ENCODE measurements at places on chromosomes 5 and 9. TPM values are rescaled to one million over a fixed set of nuclear protein-coding genes. Genes with fewer than 3 reads are reported as not detected.
A peak's percentile ranks its signal among the peaks of the same experiment; 100 is the strongest.

The BTNL8 gene
- 141 TPM for total RNA-seq

GRCh38 chr5:81425569-81425968 lies 31.6 kb upstream of the ACOT12 start:
- DNase-seq, result no peak

The LHX6 gene
- 4.0 TPM for total RNA-seq

DNA sequence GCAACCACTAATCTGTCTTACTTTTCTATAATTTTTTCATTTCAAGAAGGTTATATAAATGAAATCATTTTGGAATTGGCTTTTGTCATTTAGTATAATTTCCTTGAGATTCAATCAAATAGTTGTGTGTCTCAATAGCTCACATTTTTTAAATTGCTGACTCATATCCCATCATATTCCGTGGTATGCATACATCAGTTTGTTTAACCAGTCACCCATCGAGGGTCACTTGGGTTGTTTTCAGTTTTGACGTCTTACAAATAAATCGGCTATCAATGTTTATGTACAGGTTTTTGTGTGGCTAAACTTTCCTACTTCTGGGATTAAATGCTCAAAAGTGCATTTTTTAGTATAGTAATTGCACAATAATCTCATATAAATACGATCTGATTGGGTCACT lies 185.5 kb downstream of the TAF11L14 start:
- no peak for DNase-seq

DNA sequence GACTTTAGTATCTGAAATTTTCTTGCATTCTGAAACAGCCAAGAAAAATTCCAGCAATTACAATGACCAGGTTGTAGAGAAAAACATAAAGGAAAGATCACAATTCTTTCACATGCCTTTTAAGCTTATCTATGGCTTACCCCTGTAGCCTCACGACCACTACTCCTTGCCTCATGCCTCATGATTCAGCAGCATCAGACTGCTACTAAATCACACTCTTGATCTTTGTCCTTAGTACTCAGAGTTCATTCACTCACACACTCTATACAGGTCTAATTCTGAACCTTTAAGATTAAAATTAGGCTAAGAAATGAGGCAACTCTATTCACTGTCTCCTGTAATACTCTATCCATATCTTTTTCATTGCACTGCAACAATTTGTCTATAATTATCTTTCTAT lies 415.1 kb downstream of the MLLT3 start:
- no peak for DNase-seq

The ZNF883 gene
- not detected for total RNA-seq

The SCGB3A2 gene
- total RNA-seq, result not detected

DNA sequence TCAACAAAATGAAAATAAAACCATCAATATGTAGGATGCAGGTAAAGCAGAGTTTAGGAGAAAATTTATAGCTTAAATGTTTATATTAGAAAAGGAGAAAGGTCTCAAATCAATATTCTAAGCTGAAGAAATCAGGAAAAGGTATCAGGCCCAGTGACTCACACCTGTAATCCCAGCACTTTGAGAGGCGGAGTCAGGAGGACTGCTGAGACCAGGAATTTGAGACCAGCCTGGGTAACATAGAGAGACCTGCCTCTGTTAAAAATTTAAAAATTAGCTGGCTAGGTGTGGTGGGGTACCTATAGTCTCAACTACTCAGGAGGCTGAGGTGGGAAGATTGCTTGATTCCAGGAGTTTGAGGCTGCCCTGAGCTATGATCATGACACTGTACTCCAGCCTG lies 32.2 kb downstream of the CCDC69 start:
- no peak for DNase-seq

GRCh38 chr5:80763211-80763610 lies 108.4 kb upstream of the DHFR start:
- no peak for DNase-seq

DNA sequence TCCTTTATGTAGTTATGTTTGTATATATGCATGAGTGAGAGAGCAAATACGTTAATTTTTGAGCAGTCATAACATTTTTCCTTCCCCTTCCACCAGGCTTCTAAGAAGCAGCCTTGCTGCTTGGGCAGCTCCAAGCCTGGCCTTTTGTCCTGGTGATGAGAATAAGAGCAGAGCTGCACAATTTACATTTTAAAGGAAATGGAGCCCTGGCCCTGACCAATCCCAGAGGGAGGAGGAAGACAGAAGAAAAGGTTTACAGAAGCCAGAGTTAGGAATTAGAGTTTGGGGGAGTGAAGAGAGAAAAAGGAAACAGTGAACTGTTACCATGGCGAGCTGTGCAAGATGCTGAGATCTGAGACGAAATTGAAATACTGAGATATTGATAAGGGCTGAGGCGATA lies 25.3 kb upstream of the EFNA5 start:
- DNase-seq, result no peak

DNA sequence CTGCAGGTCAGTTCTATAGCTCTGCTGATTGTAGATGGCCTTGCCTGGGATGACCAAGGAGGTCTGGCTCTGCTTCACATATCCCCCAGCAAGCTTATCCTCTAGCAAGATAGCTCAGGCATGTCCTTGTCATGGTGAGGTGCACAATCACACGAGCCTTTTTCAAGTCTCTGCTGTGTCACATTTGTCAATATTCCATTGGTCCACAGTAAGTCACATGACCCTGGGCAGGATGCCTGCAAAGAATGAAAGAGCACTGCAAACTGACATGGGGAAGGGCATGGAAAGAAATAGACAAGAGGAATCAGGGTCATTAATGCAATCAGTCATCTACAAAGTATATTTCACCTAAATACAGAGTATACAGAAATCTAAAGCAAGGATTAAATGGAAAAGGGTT lies 142.0 kb downstream of the RORB start:
- DNase-seq, result no peak

The ADAMTS6 gene
- total RNA-seq, result 2.5 TPM

- DNase-seq, result peak; percentile 85
Measured at GRCh38 chr5:172958331-172959046, 735 bp upstream of the RPL26L1 start.

DNA sequence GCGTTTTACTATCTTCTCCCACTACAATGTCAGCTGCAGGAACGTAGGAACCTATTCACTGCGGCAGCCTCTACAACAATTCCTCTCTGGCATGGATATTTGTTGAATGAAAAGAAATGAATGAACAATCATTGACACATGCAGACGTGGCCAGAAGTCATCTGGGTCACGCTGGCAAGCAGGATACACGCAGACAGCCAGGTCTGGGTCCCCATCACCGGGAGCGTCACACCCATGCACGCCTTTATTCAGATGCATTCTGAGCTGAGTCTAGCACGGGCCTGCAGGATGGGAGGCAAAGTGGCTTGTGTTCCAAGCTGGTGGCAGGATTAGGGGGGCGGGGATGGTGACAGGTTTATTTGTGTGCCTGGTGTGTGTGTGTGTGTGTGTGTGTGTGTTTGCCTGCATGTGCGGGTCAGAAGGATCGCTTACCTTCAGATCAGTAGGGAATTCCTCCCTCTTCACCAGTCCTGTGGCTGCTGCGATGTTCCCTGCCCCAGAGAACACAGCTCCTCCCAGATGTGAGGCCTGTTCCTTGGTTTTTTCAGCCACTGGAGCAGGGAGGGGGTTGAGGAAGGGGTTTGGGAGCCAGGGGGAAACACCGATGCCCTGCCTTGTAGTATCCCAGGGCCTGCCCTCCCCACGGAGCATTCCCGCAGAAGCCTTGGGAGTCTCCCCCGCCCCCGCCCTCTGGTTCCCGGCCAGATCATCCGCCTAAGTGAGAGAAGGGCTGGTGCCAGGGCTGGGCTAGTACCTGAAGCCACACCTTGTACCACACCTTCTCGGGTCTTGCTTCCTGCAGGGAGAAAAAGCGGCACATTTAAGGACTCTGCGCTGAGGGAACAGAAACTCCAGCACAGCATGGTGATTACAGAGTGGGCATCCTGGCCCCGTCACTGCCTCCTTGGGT lies 4.1 kb downstream of the SNCB start:
- no peak for DNase-seq
